ENCODE measurements at places on chromosomes 13 and 19.
A peak's percentile ranks its signal among the peaks of the same experiment; 100 is the strongest.

DNA sequence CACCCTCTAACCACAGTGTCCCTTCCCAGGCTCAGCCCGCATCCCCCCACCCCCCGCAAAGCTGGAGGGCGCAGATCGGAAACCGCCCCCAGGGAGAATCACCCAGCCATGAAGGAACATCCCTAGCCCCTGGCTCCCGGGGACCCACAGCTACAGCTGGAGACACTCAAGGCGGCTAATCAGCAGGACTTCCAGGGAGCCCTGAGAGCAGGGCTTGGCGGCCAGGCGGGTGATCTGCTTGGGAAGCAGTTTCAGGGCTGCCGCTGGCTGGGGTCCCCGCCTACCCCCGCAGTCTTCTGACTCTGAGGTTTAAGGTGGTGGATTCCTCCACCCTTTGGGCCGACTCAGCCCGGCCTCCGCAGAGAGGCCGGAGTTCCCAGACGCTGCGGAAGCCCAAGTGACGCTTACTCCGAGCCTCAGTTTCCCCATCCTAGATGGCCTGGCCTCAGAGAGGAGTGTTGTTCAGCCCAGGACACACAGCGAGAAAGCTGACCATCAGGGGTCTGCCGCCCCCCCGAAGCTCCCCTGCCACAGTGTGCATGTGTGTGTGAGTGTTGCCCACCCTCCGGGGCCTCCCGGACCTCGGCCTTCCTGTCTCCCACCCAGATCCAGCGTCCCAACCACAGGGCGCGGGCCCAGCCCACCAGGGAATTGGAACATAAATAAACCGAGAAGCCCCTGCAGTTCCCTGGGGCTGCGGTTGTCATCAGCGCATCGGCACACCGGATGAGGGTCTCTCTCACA, 9.8 kb downstream of the FUT6 start:
- no peak for DNase-seq

DNA sequence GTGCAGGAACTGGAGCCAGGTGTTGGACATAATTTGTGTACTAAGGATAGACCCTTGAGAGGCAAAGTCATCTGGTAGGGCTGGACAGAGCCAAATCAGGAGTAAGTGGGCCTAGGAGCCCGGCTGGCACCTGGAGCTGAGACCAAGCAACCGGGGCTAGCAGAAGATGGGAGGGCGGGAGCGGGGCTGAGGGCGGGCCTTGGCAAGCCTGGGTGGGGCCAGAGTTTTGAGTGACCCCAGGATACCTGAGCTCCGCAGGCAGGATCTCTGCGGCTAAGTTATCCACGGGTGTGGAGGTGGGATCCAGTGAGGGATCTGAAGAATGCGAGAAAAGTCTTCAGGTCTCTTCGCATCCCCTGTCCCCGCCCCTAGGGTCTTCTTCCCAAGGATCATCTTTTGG, 8.2 kb downstream of the HOOK2 start:
- no peak for DNase-seq

GRCh38 chr13:97245011-97245410, 22.9 kb downstream of the MBNL2 start:
- no peak for DNase-seq

GRCh38 chr19:41929536-41930071, 1.4 kb upstream of the ERFL start:
- DNase-seq: no peak

DNA sequence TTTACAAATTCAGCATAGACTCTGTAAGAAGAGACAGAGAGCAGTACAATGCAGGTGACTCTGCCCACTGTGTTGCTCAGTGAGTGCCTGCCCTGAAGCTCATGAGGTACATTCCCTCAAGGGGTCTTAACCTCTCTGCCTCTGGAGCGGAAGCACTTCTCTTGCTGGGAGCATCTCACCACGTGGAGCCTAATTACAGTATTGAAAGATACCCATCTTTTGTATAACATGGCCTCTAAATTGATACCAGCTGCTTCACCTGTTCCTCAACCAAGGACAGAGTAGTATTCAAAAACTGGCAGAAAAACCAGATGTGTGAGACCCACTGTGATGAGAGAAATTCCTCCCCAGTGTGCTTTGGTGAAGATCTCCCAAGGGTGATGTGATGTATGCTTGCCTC, 77.1 kb downstream of the SACS start:
- DNase-seq: no peak

DNA sequence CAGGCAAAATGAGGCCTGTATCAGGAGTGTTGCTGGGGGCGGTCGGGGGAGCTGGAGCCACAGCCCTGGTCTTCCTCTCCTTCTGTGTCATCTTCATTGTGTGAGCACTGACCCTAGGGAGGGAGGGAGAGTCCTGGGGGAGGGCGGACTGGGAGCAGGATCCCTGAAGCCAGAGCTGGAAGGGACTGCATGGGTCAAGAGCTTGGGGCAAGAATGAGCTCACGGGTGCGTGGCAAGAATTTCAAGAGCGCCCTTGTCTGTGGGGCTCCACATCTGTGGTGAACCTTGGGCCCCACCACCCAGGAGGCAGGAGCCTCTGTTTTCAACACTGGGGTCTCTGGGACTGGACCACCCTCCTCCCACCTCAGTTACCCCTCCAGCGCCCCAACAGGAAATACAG, 4.7 kb downstream of the SIGLEC7 start:
- DNase-seq: no peak

- no peak for DNase-seq
Observed at GRCh38 chr13:40568246-40569023, 98.0 kb downstream of the FOXO1 start.

- no peak for DNase-seq
Observed at GRCh38 chr19:34969721-34970120, 5.7 kb upstream of the ZNF792 start.

DNA sequence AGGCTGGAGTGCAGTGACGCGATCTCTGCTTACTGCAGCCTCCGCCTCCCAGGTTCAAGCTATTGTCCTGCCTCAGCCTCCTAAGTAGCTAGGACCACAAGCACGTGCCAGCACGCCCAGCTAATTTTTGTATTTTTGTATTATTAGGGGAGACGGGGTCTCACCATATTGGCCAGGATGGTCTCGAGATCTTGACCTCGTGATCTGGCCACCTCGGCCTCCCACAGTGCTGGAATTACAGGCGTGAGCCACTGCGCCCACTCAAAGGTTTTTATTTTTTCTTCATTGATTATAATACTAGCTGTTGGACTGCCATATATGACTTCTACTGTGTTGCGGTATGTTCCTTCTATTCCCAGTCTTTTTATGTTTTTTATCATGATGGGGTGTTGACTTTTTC, 569.7 kb upstream of the SLITRK6 start:
- no peak for DNase-seq

GRCh38 chr19:22945560-22945959, 57.4 kb downstream of the ZNF728 start:
- no peak for DNase-seq

- no peak for DNase-seq
Observed at GRCh38 chr19:18117364-18117691, 19.8 kb downstream of the MAST3 start.

- no peak for DNase-seq
Observed at GRCh38 chr13:46101484-46102254, 3.2 kb downstream of the CPB2 start.

GRCh38 chr13:112771877-112772538, 82.2 kb downstream of the ATP11A start:
- no peak for DNase-seq

- DNase-seq: no peak
Observed at GRCh38 chr13:89383891-89384290, 1712.7 kb downstream of the SLITRK5 start.

- DNase-seq: peak; percentile 60
Observed at GRCh38 chr13:97328222-97328790, 105.7 kb upstream of the RAP2A start.

DNA sequence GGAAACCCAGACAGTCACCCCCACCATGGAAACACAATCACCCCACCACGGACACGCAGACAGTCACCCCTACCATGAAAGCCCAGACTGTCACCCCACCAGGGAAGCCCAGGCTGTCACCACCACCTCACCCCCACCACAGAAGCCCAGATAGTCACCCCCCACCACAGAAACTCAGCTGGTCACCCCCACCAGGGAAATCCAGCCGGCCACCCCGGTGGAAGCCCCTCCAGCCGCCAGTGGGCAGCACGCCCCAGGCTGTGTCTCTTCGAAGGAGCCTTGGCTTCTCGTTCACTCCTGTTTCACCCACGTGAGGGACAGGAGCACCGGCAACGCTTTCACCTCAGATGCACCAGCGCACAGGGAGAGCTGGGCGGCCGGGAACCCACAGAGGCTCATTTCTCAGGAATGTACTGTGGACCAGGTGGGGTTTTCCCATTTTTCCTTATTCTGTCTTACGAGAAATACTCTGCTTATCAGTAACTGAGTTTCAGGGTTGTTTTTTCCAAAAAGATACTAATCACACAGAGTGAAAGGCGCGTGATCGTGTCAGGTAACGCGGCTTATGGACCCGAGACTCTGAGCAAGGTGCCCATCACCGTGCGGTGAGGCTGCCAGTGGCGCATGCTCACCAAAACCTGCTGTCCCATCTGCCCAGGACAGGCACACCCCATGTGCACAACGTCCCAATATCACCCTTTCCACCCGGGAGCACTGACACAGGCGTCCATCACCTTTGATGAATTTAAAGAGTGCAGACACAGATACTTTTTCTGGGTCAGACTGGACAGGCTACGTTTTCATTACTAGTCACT, 28.0 kb downstream of the CARS2 start:
- DNase-seq: no peak

DNA sequence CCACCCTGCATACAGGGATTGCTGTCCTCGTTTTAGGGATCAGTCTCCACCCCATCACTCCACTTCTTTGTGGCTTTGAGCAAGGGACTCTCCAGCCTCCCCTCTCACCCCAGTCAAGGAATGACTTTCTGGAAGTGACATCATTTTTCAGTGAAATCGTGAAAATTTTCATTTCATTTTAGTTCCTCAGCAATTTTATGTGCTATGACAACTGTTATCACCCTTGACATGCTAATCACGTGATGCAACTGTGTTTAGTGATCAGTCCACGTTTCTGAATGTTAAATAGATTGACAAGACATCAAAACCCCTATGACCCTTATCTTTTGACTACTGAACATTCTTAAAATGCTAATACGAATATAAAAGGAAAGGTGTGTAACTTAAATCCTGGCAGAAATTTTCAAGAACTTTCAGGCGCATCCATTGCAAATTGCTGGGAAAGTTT, 8.0 kb downstream of the C19orf81 start:
- DNase-seq: no peak

DNA sequence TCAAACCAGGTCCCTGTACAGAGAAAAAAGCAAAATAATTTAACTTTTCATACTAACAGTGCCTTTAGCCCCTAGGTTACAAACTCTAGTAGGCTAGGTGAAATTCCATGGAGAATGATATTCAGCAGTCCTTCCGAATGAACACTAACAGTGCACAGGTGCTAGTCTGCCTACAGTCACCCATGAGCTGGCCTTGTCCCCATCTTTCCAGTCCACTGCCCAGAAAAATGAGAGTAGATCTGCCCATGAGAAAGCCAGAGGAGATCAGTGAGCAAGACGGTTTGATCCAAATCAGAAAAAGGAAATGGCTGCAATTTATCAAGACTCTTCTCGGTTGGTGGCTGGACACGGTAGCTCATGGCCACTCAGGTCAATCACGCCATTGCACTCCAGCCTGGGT, 524.9 kb downstream of the FGF9 start:
- DNase-seq: no peak

DNA sequence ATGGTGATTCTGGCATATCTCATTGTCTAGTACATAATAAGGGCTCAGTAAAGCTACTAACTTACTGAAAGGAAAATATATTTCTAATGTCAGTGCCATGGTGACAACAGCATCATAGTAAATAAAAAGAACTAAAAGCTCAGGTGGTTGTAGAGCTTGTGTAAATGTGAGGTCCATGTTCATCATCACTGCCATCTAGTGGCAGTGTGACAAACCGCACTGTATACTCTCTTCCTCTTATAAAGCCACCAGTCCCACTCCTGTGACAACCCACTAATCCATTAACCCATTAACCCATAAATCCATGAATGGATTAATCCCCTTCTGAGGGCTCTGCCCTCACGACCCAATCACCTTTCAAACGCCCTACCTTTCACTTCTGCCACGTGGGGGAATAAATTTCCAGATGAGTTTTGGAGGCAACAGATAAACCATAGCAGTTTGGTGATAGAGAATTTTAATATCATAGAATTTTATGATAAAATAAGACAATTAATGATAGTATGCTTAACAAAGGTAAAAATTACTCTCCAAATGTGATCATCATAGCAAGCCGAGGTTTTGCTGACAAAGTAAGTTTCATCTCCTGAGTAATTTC, 160.4 kb upstream of the SGCG start:
- DNase-seq: peak; percentile 38

DNA sequence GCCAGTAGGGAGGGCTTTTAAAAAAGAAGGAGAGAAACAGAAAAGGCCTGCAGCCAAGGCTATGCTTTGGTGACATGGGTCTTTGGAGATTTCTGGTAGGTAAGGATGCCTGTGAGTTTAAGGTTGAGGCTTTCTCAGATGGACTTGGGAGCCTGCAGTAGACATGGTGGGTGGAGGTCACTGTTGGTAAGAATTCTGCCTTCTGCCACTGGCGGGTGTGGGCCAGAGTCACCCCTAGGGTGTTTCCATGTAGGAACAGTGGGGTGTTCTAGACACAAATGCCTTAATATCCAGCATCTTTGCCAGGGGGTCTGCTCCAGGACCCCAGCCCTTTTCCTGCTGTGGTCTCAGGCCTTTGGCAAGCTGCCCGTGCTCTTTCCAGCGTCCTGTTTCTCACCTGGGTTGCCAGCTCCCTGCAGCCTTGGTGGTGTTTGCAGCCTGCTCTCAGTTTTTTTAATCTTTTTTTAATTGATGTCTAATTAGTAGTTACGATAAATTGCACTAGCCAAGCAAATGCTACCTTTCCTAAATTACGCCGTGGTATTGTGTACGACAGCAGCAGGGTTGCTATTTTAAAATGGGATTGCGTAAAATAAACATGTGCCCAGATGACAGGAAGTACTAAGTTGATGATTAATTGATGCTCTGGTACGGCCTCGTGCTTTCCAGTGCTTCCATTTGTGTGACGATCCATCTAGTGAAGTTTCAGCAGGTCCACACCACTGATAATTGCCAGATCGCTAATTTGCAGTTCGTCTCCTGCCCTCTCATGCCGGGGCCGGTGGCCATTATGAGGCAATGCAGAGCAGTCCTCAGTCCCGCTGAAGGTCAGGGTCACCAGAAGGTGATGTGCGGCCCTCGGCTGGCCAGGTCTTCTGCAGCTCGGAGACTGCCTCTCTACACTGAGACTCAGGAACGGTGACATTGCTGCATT, 35.3 kb upstream of the NPAS1 start:
- DNase-seq: no peak

- DNase-seq: no peak
Observed at GRCh38 chr13:114106526-114106925, 25.9 kb downstream of the RASA3 start.

- DNase-seq: no peak
Observed at GRCh38 chr19:42239544-42240220, 2.7 kb downstream of the GSK3A start.
